Thyroid gland (tissue), 4 donors: ENCODE measurements at places on chromosomes 16 and 17.

DNA sequence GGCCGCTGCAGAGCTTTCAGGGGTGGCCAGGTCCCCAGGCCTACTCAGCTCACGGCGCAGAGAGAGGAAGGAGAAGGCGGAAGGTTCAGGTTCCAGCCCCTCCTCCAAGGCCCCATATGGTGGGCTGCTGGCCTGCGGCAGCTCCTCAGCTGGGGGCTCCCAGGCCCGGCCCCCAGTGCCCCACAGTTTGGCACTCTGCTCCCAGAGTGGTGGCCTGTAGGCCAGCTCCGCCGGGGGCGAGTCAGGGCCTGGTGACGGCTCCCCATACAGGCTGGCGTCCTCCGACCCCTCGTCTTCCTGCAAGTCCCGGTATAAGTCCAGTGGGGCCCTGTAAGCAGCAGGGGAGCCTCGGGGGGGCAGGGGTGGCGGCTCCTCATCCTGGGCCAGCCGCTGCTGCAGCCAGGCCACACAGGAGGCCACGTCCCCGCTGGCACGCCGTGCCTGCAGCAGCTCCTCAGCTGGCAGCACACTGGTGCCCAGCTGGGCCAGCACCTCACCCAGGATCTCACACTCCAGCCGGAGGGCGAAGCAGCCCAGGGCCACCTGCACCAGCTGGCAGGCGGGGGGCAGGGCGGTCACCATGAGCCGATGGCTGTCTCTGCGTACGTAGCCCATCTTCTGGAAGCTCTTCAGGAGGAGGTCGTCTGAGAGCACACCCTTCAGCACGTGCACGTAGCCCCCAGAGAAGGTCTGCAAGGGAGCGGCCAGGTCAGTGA, 3.7 kb downstream of the SPATA2L start:
- no peak for DNase-seq

DNA sequence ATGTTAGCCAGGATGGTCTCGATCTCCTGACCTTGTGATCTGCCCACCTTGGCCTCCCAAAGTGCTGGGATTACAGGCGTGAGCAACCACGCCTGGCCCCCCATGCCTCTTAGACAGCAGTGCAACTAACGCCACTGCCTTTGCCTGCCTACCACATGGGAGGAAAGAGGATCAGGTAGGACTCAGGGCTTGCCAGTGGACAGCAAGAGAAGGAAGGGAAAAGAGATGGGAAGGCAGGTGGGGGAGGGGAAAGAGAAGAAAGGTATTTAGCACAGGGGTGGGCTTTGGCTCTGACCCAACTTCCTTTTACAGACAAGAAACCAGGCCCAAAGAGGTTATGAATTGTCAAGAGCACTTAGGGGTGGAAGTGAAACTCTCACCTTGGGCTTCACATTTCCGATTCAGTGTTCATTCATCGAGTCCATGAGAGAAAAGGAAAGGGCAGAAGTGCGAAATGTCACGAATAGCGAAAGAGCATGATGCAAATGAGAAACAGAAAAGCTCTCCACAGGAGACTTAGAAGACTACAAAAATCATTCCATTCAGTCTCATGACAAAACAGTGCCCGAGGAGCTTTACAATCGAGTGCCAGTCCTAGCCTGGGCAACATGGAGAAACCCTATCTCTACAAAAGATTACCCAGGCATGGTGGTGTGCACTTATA, 36.4 kb downstream of the CDK5R1 start:
- no peak for DNase-seq

GRCh38 chr16:21265104-21265837, 12.8 kb downstream of the CRYM start:
- no peak for DNase-seq

GRCh38 chr16:24328835-24329452, 72.8 kb downstream of the CACNG3 start:
- DNase-seq = no peak

GRCh38 chr17:82765371-82765770, 13.5 kb downstream of the TBCD start:
- no peak for DNase-seq

DNA sequence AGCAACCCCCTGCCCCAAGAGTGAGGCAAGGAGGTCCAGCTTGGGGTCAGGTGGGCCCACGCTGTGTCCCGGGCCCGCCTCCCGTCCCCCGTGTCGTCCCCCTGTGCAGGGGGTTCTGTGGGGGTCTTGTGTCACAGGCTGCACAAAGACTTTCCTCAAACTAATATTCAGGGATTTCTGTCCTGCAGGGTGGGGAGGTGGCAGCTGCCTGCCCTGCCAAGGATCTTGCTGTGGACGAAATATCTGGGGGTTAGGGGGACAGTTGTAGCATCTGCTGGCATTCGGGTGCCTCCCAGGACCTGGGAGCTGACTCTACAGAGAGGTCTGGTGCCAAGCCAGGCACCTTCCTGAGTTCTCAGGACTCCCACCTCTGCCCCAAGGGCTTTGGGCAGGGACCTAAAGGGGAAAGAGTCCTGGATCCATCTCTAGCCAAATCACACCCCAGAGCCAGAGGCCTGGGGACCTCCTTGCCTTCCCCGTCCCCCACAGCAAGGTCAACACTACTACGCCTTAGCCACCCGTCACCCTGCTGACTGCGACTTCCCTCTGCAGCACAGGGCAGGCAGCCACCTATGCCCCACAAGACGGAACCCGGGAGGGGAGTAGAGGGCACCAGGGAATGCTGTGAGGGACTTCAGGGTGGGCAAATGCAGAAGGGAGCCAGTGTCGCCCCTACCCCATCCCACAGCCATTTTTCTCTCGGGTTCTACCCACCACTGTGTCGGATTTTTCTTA, 59.3 kb downstream of the TMEM132E start:
- DNase-seq = no peak

DNA sequence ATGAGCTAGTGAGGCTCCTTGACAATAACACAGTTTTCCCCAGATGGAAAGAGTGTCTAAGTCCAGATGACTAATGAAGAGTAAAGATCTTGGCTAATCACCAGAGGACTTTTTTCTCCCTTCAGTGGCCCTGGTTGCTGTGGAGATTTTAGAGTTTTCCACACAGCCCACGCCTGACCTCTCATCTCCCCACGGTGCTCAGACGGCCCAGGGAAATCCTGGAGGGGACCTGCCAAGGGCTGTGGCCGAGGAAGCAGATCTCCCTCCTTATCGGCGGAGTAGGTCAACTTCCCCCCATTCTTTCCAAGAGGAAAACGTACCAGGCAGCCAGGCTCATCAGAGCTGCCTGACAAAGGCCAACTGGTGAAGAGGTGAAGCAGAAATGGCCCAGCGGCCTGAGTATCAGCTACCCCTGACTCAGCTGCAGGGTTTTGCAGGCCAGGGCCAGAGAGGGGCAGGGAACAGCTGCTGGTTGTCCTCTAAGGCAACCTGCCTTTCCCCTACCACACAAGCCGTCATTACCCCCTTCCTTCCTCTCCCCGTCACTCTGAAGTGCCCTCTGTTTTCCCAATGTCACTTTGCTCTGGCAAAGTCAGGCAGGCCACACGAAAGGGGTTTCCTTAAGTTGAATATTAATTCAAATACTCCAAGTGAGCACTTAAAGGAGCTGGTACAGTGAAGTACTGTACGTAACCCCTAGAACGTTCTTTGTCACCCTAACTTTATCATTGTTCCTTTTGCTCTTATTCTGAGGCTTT, 140.2 kb upstream of the ADAMTS18 start:
- no peak for DNase-seq

- DNase-seq = peak; percentile 66
These were observed 10.6 kb downstream of the IRX3 start for GRCh38 chr16:54275956-54276355.

DNA sequence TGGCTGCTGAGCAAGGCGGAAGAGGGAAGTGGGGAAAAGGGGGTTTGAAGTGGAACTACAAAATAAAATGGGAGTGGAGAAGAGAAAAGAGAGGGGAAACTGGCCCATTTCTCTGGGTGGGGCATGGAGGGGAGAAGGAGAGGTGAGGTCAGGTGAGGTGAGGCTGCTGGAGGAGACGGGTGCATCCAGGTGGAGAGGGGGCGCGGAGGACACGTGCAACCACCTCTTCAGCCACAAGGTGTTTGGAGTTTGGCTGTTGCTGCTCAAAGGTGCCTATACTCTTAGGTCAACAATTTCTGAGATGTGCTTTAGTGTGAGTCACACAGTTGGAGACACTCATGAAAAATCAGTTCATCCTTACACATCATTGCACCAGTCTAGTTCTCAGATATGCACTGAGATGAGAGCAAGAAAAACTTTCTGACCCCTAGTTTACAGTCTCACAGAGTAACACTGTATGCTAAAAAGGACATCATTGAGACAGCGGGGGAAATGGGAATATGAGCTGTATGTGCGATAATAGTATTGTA, 4.8 kb downstream of the SLC6A4 start:
- no peak for DNase-seq

- no peak for DNase-seq
These were observed 1.5 kb downstream of the PLA2G15 start for GRCh38 chr16:68246666-68247065.

DNA sequence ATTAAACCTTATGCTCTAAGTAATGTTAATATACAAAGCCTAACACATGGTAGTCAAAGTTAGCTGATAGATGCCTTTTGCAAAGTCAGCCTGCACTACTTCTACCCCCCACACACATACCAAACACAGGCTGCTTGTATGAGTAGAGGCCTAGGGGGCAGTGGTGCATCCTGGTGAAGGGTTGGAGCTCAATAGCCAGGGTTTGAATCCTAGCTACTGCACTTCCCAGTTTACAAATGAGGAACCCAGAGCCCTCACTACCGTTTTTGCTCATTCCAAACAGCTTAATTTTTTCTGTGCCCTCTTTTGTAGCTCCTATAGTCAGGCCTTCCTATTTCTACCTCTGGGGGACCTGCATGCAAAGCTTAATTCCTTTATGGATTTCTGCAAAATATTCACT, 18.9 kb upstream of the HYDIN start:
- DNase-seq = no peak

DNA sequence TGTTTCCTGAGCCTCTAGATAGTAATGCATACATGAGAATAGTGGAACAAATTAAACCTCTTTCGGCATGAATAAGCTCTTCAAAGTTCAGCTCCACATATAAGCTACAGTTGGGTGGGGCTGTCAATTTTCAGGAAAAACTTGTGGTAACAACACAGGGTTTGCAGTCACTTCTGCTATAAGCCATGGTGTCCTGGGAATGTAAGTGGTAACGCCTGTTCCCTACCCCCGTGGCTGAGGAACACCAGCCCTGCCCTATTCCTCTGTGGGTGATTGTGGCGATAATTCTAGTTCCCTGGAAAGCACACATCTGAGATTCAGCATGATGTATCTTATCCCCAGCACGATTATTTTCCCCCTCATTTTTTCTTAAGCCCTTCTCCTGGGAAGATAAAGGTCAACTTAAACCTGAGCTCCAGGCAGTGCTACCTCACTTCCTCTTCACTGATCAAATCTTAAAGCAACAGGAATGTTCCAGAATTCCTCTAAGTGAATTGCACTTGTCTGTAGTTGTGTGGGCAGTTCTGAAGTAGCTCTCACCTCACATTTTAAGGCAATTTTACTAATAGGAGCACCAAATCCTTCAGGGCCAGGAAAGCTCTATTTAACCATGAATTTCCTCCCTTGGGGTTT, 500.7 kb upstream of the HSBP1 start:
- peak; percentile 44 for DNase-seq

DNA sequence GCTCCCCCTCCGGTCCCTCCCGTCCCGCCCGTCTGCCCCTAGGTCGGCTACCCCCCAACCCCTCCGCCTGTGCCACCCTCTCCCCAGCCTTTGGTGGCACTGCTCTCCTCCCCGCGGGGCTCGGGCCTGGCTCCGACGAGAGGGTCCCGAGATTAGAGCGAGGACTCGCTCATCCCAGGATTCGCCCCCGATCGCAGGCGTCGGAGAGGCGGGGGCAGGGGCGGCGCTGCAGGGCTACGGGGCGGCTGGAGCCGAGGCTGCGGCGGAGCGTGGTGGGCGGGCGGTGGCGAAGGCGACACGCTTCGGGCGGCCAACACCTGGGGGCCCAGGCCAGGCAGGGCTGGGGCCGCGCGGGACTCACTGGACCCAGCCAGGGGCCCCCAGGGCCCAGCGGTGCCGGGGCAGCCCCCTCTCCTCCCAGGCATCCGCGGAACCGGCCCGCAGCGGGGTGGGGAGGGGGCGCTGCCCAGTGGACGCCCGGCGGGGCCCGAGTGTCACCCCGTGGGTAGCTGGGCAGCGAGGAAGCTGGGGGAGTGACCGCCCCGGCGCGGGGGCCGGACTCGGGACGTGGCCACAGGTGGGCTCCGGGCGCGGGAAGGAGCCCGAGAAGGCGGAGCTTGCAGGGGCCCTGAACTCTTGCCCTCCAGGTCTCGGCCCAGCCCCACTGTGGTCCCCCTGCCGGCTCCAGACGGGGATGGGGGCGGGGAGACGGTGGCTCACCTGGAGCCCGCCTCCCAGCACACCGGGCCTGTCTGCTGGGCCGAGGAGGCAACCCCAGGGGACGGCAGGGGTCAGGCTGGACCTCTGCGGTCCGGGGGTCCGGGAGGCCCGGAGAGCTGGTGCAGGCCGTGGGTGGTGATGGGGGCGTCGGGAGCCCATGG, 1.5 kb downstream of the MGAT5B start:
- DNase-seq = no peak

DNA sequence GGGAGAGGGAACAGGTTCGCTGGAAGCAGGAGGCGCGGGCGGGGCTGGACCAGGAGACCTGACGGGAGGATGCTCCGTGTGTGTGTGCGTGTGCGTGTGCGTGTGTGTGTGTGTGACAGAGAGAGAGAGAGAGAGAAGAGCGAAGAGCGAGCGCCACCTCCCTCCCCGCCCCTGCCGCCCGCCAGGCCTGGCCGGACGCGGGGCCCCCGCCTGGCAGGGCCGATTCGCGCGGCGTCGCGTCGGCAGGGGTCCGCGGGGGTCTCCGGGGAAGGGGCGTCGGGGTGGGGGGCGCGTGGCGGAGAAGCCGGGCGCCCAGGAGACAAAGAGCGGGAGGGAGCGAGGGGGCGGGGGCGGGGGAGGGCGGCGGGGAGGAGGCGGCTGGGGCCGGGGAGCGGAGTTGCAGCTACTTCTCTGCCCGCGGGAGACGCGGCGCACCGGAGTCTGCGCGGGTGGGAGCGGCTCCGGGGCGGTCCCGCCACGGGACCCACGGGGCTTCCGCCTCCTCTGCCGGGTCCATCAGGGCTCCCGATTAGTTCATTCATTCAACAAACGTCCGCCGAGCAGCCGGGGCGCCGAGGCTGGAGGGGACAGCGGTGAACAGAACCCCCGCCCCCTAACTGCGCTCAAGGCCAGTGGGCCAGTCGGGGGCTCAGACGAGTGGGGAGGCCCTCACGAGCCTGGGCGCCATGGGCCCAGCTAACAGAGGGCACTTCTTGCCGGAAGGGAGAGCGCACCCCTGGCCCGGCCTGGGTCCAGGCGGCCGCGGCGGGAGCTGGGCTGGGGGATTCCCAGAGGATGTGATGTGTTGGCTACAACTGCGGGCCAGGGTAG, at the start of gene SAMD14:
SAMD14 (minus strand) TSS at position 433 of the 831 bp plus-strand sequence. CDS start 5,201 bp downstream, outside the sequence.
- no peak for DNase-seq

- no peak for DNase-seq
These were observed 1.4 kb upstream of the TSPOAP1 start for GRCh38 chr17:58329810-58330537.

DNA sequence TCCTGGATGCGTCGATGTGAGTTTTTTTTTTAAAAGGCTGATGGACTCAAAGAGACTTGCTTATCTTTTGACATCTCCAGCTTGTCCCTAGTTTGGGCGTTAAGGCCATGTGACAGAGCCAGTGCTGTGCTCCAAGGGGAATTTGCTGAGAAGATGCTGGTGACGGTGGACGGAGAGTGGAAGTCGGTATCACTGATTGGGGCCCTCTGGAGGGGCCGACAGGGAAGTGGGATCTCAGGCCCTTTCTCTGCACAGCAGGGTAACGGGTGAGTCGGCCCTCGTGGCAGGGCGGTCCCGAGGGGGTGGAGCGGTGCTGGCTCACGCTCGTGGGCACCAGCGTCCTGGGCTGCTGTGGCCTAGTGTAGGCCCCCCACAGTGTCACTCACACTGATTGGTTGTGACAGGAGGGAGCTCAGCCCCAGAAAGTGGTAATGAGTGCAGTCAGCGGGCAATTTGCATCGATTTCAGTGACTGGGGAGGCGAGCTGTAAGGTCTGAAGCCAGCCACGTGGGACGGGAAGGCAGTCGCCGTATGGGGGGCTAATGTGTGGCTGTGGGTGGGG, 91.3 kb downstream of the TBC1D16 start:
- peak; percentile 0 for DNase-seq
